ENCODE measurements at places on chromosomes 5 and 9.

- peak; percentile 14 for DNase-seq
Measured at GRCh38 chr5:172224996-172225395, 31.0 kb downstream of the EFCAB9 start.

- no peak for DNase-seq
Measured at GRCh38 chr9:4098031-4098430, 201.8 kb downstream of the GLIS3 start.

DNA sequence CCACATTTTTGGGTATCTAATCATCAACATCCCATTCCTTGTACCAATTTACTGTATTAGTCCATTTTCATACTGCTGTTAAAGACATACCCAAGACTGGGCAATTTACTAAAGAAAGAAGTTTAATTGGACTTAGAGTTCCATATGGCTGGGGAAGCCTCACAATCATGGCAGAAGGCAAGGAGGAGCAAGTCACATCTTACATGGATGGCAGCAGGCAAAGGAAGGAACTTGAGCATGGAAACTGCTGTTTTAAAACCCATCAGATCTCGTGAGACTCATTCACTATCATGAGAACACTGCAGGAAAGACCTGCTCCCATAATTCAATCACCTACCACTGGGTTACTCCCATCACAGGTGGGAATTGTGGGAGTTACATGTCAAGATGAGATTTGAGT, 95.4 kb upstream of the SLCO6A1 start:
- DNase-seq = no peak

- no peak for DNase-seq
Measured at GRCh38 chr9:38390442-38390841, 2.1 kb upstream of the ALDH1B1 start.

Data from NCI-H1694 treated with DMSO at 0.1 percent for 48 hours (cell line).